Spleen (tissue), 13 donors: ENCODE measurements at places on chromosomes 7 and 10. TPM values are rescaled to one million over a fixed set of nuclear protein-coding genes. Genes with fewer than 3 reads are reported as not detected.

DNA sequence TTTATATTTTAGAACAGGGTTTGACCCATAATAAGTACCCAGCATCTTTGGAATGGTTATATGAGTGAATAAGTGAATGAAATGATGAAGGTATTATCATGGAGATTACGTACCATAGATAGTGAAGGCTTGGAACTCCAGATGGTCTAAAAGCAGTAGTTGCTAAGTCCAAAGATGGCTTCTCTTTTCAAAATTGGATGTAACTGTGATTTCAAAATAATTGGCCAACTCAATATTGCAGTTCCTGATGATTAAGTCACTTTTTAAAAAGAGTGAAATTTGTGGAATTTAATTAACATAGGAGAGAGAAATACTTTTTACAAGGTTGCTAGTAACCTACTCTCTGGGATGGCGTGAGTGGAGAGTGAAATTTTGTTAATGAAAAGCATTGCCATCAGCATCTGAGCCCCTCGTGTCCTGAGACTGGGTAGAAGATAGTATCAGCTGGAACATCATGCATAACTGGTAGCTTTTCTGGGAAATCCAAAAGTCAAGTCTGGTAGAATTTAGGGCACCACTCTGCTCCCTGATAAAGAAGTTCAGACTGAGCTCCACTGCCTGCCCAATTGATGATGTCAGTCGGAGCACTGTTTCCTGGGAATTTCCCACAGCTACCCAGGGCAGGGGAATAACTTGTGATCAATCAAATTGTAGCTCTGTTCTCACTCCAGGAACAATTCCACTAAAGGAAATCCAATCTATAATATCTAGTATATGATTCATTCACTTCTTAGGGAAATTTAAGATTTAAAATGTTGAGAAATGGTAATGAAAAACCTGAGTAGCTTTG is 3.2 kb downstream of the GPR141 start:
- no peaks in the 10 kb centered on the region for H3K27me3 ChIP-seq
- DNase-seq, result no peak
- no peaks in the 10 kb centered on the region for H3K36me3 ChIP-seq
- H3K4me1 ChIP-seq, result peaks cover 36% of the 10 kb centered on the region
- H3K4me3 ChIP-seq, result no peak overlapping the region

DNA sequence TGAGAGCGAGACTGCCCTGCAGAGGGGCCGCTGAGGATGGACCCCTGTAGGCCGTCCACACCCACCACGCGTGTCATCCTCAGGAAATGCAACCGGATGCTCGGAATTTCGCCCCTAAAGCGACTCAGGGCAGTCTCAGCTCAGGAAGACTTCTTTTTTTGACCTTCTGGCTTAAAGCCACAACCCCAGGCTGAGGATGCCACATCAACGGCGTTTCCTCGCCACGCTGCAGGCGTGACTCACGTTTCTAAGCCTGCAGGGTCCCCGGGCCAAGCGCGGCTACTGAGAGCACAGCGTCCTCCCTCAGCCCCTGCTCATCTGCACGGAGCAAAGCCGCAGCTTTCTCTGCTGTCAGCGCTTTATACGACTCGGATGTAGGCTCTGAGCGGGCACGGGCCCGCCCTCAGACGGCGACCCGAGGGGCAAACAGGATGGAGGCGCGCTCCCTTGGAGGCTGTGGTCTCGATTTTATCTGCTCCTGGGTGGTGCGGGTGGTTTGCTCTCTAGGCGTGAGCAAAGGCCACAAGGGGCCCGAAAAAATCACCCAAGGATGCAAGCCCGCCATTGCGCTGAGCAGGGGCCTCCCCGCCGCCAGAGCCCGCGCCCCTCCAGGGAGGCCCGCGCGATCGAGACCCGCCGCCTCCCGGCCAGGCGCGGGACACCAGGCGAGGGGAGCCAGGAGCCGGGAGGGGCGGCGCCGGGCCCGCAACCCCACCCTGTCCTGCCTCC is 726 bp upstream of the INSIG1 start:
- H3K4me1 ChIP-seq, result peaks cover 47% of the 10 kb centered on the region
- H3K36me3 ChIP-seq, result no peaks in the 10 kb centered on the region
- peak overlapping the region; percentile 100 for H3K27ac ChIP-seq
- peak overlapping the region; percentile 71 for H3K4me3 ChIP-seq
- H3K27me3 ChIP-seq, result no peaks in the 10 kb centered on the region

GRCh38 chr10:13102002-13102794 is 2.2 kb downstream of the OPTN start:
- H3K27me3 ChIP-seq, result no peaks in the 10 kb centered on the region
- H3K36me3 ChIP-seq, result no peaks in the 10 kb centered on the region
- peaks cover 73% of the 10 kb centered on the region for H3K4me1 ChIP-seq
- peak overlapping the region; percentile 78 for H3K4me3 ChIP-seq
- peak overlapping the region; percentile 61 for H3K27ac ChIP-seq

GRCh38 chr10:126075009-126075408 is 178.6 kb downstream of the FANK1 start:
- no peak overlapping the region for H3K27ac ChIP-seq
- no peaks in the 10 kb centered on the region for H3K27me3 ChIP-seq
- no peak for DNase-seq
- no peak overlapping the region for H3K4me3 ChIP-seq
- H3K36me3 ChIP-seq, result no peaks in the 10 kb centered on the region

UBN2 gene
- 1.2 TPM for polyA plus RNA-seq

DNA sequence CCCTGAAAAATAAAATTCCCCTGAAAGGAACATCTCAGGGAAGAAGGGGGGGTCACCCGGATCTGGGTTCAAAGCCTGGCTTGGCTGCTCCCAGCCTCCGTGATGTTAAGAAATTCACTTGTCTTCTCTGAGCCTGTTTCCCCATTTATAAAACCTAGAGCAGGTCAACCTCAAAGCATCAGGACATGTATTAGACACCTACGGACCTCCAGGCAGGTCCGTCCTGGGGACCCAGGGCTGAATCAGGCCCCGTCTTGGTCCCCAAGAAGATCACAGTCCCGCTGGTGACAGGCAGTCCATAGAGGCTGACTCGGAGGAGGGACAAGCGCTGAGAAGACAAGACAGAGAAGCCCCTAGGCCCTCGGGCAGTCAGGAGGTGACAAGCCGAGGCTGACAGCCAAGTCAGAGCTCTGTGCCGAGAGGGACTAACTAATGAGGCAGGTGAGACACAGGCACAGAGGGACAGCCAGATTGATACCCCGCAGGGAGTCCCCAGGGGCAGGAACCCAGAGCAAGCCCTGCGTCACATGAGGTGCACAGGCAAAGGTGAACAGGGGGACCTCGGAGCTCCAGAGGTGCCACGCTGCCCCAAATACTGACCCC is 2.9 kb downstream of the MYL10 start:
- no peaks in the 10 kb centered on the region for H3K36me3 ChIP-seq
- H3K27me3 ChIP-seq, result peaks cover 38% of the 10 kb centered on the region
- no peak overlapping the region for H3K27ac ChIP-seq
- no peak for DNase-seq

- no peak overlapping the region for H3K27ac ChIP-seq
- H3K36me3 ChIP-seq, result peaks cover 78% of the 10 kb centered on the region
- H3K4me1 ChIP-seq, result peaks cover 8% of the 10 kb centered on the region
- no peak overlapping the region for H3K4me3 ChIP-seq
- no peak for DNase-seq
- H3K27me3 ChIP-seq, result no peaks in the 10 kb centered on the region
Observed at GRCh38 chr10:1127629-1128028, 71.4 kb downstream of the WDR37 start.

TEX36 gene
- polyA plus RNA-seq, result not detected

DNA sequence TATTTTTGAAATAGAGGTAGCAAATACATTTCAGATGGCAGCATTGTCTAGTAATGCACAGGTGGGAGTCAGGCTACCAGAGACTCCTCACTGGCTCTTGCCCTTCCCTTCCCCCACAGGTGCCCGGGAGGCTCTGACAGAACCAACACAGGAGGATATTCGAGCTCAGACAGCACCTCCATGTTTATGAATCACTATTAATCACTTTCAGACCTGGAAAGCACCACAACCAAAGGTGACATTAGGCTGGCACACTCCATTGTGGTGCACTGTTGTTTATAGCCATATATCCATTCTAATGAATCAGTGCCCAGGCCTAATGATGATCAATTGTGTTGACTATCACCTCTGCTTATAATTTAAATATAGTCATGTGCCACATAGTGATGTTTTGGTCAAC is 107.8 kb upstream of the NAMPT start:
- H3K4me1 ChIP-seq, result no peaks in the 10 kb centered on the region
- H3K4me3 ChIP-seq, result no peak overlapping the region
- H3K27me3 ChIP-seq, result no peaks in the 10 kb centered on the region
- no peaks in the 10 kb centered on the region for H3K36me3 ChIP-seq

- H3K36me3 ChIP-seq, result no peaks in the 10 kb centered on the region
- peaks cover 20% of the 10 kb centered on the region for H3K27me3 ChIP-seq
- H3K4me1 ChIP-seq, result peaks cover 3% of the 10 kb centered on the region
- no peak overlapping the region for H3K27ac ChIP-seq
Observed at GRCh38 chr10:30639946-30640786, 10.6 kb upstream of the LYZL2 start.

DNA sequence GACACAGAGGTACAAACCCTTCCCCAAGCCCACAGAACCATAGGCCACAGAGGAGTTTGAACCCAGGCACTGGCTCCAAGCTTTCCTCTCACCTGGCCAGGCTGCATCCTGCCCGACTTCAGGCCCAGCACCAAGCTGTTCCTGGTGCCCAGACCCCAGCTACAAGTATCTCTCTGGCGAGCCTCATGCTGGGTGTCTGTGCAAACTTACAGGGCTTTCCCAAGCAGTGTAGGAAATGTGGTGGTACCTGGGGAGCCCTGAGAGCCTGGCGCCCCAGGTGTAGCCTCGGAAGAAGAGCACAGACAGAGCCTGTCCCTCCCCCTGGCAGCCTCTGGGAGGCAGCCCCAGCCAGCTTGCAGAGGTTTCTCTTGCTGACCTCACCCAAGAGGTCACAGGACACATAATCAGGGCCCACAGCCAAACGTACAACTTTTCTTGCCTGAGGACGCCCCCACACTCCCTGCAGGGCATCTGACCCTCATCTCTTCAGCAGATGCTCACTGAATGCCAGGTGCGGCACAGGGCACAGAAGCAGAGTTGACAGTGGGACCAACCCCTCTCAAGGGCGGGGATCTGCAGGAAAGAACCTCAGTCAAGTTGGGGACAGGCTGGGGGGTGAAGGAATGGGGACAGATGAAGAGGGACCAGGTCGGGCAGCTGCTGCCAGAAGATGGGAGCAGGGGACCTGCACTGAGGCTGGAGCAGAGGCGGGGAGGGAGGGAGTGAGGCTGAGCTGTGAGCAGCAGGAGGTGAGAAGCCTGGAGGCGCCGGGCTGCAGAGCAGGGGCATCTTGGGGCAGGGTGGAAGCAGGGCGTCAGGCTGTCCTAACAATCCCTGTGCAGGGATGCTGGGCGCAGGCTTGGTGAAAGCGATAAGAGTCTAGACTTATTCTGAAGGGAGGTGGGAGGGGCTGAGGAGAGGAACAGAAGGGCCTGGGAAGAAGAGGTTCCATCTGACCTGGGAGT is 16.3 kb upstream of the MYL7 start:
- no peaks in the 10 kb centered on the region for H3K27me3 ChIP-seq
- H3K4me3 ChIP-seq, result no peak overlapping the region
- H3K4me1 ChIP-seq, result no peaks in the 10 kb centered on the region
- H3K27ac ChIP-seq, result no peak overlapping the region
- H3K36me3 ChIP-seq, result no peaks in the 10 kb centered on the region

DNA sequence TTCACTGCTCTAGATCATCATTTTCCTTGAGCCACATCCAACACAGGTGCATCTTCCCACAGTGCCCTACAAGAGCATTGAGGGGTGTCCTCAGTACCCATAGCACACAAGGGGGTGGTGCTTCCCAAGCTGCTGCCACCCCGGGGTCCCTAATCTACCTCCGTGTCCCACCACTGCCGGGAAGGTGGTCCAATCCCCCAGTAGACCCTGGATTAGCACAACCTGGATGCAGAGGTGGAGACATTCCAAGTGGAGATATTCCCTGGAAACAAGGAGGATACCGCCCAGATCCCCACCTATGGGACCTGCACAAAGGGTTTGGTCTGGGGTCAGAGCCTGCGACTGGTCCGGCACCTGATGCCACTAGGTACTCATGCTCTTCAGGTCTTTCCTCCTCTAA is 284.8 kb upstream of the PPP2R2D start:
- no peak overlapping the region for H3K4me3 ChIP-seq
- H3K27ac ChIP-seq, result no peak overlapping the region
- H3K4me1 ChIP-seq, result no peaks in the 10 kb centered on the region
- peaks cover 4% of the 10 kb centered on the region for H3K27me3 ChIP-seq
- DNase-seq, result no peak

- H3K27me3 ChIP-seq, result no peaks in the 10 kb centered on the region
- DNase-seq, result no peak
- H3K36me3 ChIP-seq, result no peaks in the 10 kb centered on the region
- H3K4me3 ChIP-seq, result no peak overlapping the region
- no peaks in the 10 kb centered on the region for H3K4me1 ChIP-seq
Observed at GRCh38 chr7:142301299-142301698, 43.4 kb upstream of the PRSS58 start.

- no peaks in the 10 kb centered on the region for H3K4me1 ChIP-seq
- H3K27me3 ChIP-seq, result peaks cover 7% of the 10 kb centered on the region
- no peak overlapping the region for H3K27ac ChIP-seq
- H3K36me3 ChIP-seq, result no peaks in the 10 kb centered on the region
- DNase-seq, result peak; percentile 68
Observed at GRCh38 chr7:157444011-157444842, 107.4 kb downstream of the DNAJB6 start.

DNA sequence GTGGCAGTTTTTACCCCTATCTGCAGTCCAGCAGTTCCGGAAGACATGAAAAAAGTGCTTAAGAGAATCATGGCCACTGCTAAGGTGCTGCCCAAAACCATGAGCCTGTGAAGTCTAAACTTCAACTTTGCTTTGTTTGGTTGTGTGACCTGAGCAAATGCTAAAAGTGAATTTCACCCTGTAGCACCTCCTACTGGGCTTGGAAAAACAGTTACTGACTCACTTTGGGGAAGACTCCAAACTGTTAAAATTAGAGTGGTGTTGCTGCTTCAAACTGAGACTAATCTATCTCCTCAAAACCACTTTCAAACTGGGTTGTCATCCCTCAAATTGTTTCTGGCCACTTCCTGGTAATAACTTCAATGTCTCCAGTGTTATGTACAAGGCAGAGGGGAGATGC is 21.3 kb downstream of the MKX start:
- no peak for DNase-seq
- no peaks in the 10 kb centered on the region for H3K36me3 ChIP-seq
- H3K4me1 ChIP-seq, result no peaks in the 10 kb centered on the region

GRCh38 chr10:123204127-123204461 is 49.9 kb downstream of the BUB3 start:
- H3K36me3 ChIP-seq, result no peaks in the 10 kb centered on the region
- H3K27me3 ChIP-seq, result no peaks in the 10 kb centered on the region
- no peak for DNase-seq
- H3K4me1 ChIP-seq, result no peaks in the 10 kb centered on the region

- DNase-seq, result no peak
- no peaks in the 10 kb centered on the region for H3K36me3 ChIP-seq
- peaks cover 68% of the 10 kb centered on the region for H3K27me3 ChIP-seq
- no peaks in the 10 kb centered on the region for H3K4me1 ChIP-seq
Observed at GRCh38 chr7:24763303-24763901, 6.1 kb upstream of the GSDME start.

- no peak for DNase-seq
- H3K27me3 ChIP-seq, result no peaks in the 10 kb centered on the region
- H3K4me3 ChIP-seq, result peak overlapping the region; percentile 94
- H3K36me3 ChIP-seq, result peaks cover 32% of the 10 kb centered on the region
- H3K27ac ChIP-seq, result peak overlapping the region; percentile 96
Observed at GRCh38 chr7:100159099-100159623, 638 bp upstream of the TRAPPC14 start.
